ENCODE measurements at places on chromosomes 7 and 10.

DNA sequence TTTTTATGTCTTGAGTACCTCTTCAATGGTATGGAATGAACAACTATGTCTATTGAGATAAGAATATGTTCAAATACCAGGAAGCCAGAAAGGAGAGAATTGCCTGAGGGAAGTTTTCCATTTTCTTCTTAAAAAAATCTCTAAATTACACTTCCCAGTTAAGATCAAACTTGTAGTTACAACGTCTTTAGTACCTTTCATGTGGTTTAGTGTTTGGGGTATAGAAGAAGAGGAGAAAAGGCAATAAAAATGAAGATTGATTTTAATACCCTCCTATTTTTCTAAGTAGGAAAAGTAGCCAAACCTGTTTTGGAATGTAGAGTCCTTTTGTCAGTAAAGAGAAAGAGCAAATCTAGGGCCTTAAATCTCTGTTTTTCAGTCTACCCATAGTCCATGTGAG, 470.0 kb upstream of the SEMA3A start:
- no peak for DNase-seq

DNA sequence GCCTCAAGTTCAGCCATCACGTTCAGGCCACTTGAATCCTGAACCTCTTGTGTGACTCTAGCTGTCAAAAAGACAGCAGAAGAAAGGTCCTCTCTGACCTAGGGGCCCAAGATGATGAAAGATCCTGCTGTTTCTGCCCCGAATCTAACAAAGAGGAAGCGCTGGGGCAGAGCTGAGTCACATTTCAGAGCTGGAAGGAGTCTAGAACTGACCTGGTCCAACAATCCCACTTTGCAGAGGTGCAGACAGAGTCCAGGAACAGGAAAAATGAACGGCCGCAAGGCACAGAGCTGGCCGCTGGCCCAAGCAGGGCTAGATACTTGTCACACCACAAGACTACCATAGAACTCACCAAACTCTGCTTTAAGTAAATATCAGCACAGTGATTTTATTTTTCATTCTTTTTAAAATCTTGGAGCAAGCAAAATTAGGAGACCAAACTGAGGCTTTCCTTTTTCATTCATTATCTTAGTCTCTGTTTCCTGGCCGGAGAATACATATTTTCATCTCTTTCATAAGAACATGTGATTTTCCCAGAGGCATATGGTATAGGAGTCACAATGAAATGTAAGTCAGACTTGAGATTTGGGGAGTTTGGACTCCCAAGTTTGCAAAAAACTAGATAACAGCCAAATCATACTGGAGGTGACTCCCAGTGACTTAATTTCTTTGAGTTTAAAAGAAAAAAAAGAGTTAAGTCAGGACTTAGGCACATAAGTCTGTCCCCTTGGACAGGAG, 52.8 kb downstream of the CHST15 start:
- DNase-seq, result no peak

DNA sequence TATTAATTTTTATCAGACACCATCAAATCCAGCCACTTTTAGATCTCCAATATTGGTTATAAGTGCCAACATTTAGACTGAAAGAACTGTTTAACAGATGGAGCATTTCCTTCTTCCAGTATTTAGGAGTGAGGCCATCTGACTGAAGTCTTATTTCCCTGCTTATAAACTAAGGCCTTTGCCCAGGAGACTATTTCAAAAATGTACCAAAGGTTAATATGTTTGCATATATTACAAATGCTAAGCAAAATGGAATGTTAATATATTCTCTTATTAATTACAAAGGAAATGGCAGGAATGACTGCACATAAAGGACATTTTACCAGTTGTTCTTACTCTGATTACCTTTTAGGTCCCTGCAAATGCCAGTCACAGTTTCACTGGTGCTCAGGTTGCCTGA, 238.9 kb upstream of the PLXNA4 start:
- DNase-seq, result no peak

DNA sequence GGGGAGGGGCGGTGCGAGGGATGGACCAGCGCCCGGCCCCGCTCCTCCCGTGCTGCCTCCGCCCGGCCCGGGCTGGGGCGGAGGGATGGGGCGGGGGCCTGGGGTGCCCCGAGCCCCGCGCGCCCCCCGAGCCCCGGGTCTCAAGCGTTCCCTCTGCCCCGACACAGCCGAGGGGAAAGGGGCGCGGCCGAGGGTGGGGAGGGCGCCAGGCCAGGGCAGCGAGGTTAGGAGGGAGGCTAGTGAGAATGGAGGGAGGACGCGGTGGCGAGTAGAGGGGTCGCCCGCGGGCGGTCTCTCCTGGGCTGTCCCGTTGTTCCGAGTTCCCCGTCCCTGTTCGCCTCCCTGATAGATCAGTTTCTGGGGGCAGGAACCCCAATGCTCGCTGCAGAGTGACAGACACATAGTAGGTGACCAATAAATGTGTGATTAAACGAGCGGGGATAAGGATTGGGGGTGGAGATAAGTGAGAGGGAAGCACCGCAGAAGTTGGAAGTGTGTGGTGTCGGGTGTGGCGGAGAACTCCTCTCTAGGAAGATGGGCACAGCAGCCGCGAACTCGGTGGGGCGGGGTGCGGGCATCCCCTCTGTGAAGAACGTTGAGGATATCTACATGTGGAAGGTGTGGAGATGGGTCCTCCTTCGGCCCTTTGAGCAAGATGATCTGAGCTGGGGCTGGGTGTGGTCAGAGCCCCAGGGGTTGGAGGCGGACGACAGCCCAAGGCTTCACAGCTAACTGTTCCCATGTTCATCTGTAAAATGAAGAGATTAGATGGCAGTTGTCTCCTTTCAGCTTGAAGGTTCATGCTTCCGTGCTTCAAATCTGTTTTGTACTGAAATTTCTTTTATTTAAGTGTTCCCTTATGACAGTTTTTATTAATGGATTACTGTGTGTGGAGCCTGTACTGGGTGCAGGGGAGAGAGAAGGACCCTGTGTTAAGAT, 580 bp downstream of the ZNF775 start:
- no peak for DNase-seq

DNA sequence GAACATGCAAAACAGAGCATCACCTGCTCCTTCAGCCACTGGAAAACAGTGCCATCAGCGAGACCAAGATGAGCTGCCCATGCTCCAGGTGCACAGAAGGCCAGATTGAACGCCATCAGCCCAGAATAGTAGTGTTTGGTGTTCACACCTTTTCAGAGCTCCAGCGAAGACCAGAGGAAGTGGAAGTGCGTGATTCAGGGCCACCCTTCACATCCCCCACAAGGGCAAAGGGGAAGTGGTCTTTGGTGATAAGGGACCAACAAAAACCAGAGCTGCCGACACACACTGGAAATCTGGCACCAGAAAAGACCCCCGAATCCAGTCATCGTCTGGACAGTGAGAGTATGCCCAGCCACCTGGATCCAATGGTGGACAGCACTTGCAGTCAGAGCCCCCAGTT, 29.5 kb upstream of the TMEM72 start:
- DNase-seq, result no peak

DNA sequence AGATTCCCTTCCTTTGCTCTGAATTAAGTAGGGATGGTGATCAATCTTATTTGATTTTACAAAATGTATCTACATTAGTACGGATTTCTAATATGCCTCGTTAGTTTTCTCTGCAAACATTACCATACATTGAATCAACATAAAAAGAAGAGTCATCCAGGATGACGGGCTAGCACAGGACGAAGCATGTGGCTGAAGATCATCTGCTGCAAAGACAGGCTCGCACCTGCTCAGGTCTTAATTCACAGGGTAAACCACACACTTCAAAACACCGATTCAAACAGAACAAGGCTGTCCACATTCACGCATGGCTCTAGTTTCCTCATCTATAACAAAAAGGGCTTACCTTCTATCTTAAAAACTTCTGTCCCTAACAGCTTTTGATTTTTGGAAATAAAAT, 323.0 kb downstream of the PARD3 start:
- no peak for DNase-seq

GRCh38 chr10:74078037-74078436, 72.6 kb downstream of the AP3M1 start:
- DNase-seq, result peak; percentile 44

DNA sequence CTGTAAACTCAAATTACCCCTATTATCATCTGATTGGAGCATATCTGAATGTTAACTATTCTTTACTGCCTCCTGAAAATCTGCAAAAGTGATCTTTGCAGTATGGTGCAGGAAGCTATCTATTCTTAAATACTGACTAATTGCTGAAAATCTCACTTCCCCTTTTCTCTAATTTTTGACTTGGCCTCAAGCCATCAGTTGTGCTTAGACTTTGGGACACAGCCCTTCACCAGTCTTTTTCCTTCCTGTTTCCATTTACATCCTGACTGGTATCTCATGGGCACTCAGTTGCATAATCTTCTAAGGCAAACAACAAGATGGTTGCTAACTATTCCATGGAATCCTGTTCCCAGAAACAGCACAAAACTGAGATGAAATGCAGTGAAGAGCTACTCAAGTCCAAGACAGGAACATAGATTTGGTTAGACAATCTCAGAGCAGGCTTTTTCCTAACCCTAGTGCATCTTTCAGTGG, 228.5 kb downstream of the SORCS1 start:
- DNase-seq, result no peak
